ENCODE measurements at places on chromosomes 3 and 15.
A peak's percentile ranks its signal among the peaks of the same experiment; 100 is the strongest.

DNA sequence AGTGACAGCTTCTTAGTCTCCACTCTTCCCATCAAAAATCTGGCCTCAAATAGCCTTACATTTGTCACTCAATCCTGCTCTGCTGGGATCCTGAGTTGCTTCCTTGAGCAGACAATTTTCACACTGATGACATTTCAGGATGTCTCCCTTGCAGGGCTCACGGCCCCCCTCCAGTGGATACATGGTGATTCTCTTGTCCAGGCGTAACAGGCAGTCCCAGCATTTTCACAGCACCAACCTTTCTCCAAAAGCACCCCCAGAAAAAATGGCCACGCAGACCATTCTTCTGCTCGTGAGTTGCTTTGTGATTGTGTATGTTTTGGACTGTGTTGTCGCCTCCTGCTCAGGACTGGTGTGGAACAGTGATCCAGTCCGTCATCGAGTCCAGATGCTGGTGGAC is 47.4 kb upstream of the WNT7A start:
- DNase-seq = no peak

DNA sequence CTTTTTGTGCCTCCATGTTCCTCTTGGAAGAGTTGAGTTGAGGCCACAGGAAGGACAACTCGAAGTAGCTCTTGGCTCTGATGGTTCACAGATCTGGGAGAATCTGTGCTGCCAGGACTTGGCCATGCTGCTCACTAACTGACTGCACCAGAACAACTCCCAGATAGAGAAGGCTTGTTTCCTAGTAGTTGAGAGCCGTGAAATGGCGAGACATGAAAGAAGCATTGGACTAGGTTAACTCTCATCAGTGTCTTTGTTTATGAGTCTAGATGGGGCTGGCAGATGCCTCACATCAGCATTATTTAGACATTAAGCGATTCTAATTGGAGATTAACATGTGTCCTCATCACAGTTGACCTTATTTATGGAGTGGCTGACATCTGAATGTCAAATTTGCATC is 92.9 kb upstream of the AGBL1 start:
- DNase-seq = no peak

DNA sequence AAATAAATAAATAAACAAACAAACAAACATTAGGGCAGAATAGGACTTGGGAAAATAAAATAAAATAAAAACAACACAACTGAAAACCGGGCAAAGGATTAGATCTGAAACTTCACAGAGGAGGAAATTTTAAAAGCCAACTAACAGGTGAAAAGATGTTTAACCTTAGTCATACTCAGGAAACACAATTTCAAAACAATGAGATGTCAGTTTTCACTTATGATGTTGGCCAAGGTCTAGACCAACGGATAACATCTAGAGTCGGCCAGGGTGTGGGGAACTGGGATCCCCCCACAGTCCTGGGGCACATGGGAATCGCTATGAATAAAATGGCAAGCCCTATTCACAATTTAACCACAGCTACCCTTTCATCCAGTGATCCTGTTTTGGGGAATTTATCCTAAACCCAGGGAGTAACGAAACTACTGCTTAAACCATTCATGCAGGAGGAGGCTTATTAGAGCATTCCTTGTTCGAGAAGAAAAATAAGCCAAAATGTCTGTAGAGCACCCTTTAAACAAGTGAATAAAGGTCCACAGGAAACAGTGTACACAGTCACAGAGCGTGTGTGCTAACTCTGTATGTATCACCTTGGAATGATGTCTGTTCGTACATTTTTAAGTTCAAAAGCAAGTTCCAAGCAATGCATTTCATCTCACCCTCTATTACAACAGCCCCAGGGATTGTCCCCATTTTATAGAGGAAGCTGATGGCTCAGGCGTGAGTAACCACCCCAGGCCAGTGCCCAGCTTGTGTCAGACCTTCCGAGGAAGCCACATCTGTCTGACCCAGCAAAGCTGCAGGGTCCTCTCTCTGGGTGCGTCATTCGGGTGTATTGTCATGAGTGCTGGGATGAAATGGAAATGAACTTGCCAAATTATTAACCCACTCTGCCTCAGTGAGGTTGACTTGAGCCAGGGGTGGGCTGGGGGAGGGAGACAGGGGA is 6.3 kb upstream of the ANPEP start:
- DNase-seq = peak; percentile 83

DNA sequence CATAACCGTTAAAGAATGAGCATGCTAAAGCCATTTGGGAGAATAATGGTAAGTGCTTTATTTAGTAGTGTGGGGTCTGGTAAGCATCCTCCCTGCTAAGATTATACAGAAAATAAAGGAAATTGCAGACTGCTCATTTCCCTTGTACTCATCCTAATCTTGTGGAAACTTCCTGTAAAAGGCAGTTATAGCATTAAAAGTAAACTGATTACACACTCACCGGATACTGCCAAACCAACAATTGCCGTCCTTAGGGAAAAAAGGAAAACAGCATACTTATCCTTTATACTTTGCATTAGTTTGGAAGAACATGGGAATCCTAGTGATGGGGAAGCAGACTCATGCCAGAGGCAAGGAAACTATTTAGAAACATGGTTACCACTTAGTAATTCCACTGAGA is 5.3 kb upstream of the SPRED1 start:
- no peak for DNase-seq
